NCI-H187 (cell line): ENCODE measurements at places on chromosomes 7 and 10.

DNA sequence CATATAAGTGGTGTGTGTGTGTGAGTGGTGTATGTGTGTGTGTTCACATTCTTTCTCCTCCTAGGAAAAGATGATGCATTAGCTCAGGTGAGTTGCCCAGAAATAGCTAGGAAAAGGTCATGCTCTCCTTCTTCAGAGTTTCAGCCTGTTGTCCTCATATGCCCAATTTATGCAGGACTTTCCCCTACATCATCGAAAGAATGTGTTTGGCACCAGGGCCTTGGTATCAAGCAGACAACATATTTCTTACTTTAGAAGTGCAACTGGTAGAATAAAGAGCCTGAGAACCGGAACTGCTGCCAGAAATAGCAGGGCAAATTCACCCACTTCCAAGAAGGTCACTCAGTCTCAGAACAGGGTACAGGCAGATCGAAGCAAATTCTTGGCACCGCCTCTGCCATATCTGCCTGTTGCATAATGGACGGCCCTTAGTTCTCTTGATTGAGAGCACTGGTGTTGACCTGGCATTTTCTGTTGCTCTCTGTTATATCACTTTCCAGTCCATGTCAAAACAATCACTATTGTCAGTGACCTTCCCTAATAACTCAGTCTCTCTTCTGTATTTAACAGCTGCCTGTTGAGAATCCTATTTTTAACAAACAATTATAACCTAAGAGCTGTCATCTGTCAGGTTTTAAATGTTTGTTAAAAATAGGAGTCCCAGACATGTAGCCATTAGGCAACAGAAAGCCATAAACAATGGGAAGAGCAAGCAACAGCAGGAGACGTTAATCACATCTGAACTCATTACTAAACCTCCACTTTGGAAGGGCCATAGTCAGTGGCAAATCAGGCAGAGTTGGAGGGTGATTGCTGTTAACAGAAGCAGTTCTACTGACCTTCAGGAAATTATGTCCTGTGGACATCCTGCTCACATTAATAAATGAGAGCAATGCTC lies 20.7 kb downstream of the ADRB1 start:
- no peak for DNase-seq

GRCh38 chr10:97336942-97337831 lies 2.7 kb upstream of the FRAT2 start:
- no peak for DNase-seq

- DNase-seq, result no peak
Measured at GRCh38 chr10:63344269-63344668, 121.5 kb downstream of the JMJD1C start.

GRCh38 chr10:130479926-130480325 lies 343.7 kb downstream of the GLRX3 start:
- no peak for DNase-seq

DNA sequence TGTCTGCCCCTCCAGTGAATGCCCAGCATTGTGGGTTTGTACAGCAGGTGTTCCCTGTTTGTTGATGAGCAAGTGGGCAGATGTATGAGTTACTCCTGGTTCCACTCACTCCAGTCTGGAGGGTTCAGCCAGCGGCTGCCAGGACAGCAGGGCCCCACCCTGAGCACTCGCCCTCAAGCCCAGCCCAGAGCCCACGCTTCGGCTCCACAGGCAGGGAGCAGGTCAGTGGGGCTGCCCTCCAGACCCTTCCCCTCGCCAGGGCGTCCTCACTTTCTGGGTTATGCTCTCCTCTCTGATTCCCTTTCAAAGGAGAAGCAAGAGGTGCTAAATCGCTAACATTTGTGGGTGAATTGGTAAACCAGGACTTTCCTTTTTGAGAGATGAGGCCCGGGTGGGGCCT lies 4.8 kb upstream of the VIPR2 start:
- no peak for DNase-seq

- DNase-seq, result no peak
Measured at GRCh38 chr7:97013134-97013844, 7.9 kb downstream of the DLX6 start.
